ENCODE measurements at places on chromosomes 2 and 18.

GRCh38 chr2:134206031-134206430, 47.8 kb upstream of the MGAT5 start:
- DNase-seq: no peak

DNA sequence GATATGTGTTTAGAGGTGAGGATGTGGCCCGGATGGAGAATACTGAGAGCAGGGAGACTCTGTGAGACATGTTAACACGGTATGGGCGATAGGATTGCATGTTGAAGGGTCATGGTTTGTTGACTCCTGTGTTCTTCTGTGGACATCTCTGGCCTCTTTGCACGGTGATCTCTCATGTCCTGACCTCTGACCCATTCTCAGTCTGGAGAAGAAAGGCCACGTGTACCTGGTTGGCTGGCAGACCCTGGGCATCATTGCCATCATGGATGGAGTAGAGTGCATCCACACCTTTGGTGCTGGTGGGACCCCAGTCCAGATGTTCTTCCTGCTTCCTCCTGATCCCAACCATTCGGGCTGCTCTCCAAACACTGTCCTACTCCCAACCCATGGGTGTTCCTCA, 9.9 kb downstream of the GCKR start:
- no peak for DNase-seq

GRCh38 chr18:47720741-47721140, 209.7 kb downstream of the SMAD2 start:
- no peak for DNase-seq

GRCh38 chr2:235468978-235469655, 24.7 kb upstream of the AGAP1 start:
- no peak for DNase-seq

- DNase-seq: no peak
These were observed 81.9 kb downstream of the CD226 start for GRCh38 chr18:69865776-69866175.

GRCh38 chr2:148102641-148103040, 81.8 kb downstream of the MBD5 start:
- DNase-seq: no peak

DNA sequence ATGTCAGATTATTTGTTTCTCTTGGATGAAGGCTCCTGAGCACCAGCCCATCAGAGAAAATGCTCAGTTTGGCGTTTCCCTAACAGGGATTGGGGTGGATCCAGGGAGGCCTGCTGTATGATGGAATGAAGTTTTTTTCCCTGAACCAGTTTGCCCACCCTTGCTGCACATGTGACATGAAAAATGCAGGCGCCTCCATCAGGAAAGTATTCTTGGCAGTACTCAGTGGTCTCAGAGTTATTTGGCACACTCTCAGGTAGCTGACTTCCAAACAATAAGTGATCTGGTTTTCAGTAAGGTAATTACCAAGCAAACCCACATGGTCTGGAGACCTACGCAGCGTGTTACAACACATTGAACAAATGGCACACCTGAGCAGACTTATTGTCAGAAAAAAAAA, 254.9 kb downstream of the PAX3 start:
- no peak for DNase-seq

DNA sequence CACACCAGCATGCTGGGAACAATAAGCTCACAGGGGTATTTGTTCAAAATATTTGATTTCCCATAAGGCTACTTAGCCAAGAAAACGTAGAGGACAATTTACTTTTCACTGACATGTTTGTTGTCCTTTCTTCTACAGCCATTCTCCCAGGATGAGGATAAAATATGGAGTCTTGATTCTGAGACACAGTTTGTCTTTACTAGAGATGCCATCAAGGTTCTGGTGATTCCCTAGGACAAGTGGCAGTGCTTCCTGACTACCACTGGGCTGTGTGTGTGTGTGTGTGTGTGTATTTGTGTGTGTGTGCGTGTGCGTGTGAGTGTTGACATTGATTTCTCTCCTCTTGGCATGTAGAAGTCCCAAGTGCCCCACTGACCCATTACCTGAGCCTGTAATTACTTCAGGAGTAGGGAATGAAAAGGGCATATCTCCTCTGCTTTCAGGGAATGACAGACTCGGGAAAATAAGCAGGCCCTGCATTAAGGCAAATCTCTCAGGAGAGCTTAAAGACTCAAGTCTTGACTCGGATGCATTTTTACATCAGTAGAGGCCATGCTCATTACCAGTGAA, 761.6 kb downstream of the DCC start:
- no peak for DNase-seq

GRCh38 chr2:14978845-14979244, 346.3 kb downstream of the LRATD1 start:
- no peak for DNase-seq

DNA sequence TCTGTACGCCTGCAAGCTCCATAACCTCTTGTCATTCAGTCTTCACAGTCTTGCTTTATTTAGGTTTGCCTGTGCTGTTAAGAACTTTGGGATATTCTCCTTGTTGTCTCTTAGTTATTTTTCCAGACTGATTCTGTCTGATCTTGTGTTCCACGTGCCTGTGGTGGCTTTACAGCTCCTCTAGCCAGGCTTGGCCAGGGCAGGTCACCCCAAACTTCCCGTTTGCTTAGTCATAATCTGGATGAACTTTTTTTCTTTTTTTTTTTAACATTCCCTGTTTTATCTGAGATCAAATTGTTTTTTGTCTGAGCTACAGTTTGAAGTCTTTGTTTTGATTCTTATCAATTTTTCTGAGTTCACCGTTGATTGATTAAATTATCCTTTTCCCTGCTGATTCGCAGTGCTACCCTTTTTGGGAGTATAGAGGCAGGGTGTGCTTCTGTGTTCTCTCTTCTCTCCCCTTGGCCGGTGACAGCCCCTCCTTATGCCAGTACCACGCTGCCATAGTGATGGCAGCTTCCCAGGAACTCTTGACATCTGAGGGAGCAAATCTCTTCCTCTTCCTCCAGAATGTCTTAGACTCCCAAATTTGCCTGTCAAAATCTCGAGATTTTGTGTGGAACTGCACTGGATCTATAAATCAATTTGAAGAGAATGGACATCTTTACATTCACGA, 2.5 kb downstream of the SP100 start:
- DNase-seq: no peak

GRCh38 chr2:88212251-88212790, 42.2 kb downstream of the THNSL2 start:
- DNase-seq: no peak

- DNase-seq: no peak
These were observed 58.1 kb upstream of the ALPP start for GRCh38 chr2:232320443-232320803.

DNA sequence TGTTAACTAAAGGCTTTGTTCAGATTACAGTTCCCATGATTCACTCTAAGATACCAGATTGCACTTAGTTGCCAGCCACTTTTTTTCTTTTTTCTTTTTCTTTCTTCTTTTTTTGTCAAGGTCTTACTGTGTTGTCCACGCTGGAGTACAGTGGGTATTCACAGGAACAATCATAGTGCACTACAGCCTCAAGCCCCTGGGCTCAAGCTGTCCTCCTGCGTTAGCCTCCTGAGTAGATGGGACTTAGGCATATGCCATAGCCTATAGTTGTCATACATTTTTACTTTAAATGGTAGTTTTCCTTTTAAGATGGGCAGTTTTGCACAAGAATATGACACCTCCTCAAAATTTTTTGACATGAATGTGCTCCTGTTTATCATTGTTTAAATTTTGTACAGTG, 2.1 kb downstream of the UGP2 start:
- no peak for DNase-seq

- no peak for DNase-seq
These were observed 10.7 kb upstream of the STAM2 start for GRCh38 chr2:152186262-152186661.

DNA sequence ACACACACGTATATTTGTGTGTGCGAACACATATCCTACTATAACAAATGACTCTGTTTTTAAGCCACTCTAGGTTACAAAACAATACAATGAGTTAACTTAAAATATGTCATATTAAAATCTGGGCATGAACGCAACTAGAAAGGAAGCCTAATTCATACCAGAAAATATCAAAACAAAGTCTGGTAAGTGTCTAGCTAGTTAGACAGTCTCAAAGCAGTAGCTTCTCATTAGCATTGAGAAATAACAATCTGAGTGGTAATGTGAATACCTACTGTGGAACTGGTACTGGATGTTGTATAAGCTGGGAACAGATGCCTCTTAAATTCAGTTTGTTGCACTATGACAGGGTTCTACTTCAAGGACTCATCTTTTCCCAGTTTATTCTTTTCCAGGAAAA, 32.5 kb upstream of the WIPF1 start:
- no peak for DNase-seq

DNA sequence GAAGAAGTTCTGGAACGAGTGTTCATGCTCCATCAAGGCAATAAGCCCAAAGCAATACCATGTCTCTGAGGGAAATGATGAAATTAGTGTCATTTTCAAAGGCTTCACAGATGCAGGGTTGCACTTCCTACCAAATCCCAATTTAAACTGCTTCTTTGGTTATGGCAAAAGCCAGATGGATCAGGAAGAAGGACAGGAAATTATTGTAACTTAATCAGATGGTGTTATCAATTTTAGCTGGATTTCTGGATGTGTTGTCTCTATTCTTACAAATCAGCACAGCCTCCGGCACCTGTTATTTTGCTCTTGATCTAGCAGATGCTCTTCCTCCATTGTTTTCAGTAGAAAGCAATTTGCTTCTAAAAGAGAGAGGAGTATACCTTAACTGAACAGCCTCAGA, 693.4 kb downstream of the SOCS6 start:
- DNase-seq: no peak

GRCh38 chr2:127370010-127370409, 17.8 kb downstream of the MAP3K2 start:
- no peak for DNase-seq

Measured in nephron progenitor cell (in vitro differentiated cells).